ENCODE measurements at places on chromosomes 4 and X. TPM values are rescaled to one million over a fixed set of nuclear protein-coding genes. Genes with fewer than 3 reads are reported as not detected.

Gene MAGEE2
- not detected for total RNA-seq

Gene JCHAIN
- 4.4 TPM for total RNA-seq

Gene SHROOM2
- total RNA-seq = 0.70 TPM

Gene REELD1
- total RNA-seq = not detected

Gene KLHL8
- total RNA-seq = 12.4 TPM

Gene NWD2
- total RNA-seq = 0.03 TPM

Gene TMEM184C
- 26.5 TPM for total RNA-seq

Gene CTAG2
- not detected for total RNA-seq

Gene DMP1
- total RNA-seq = not detected

Gene SPATA4
- 0.32 TPM for total RNA-seq

All from Right ventricle myocardium superior (tissue), 1 donor.